ENCODE measurements at places on chromosomes 2 and 18.

GRCh38 chr18:10041180-10041579 is 127.4 kb downstream of the VAPA start:
- H3K27me3 ChIP-seq = peaks cover 3% of the 10 kb centered on the region
- H3K4me3 ChIP-seq = no peak overlapping the region
- no peak for DNase-seq
- no peaks in the 10 kb centered on the region for H3K4me1 ChIP-seq

DNA sequence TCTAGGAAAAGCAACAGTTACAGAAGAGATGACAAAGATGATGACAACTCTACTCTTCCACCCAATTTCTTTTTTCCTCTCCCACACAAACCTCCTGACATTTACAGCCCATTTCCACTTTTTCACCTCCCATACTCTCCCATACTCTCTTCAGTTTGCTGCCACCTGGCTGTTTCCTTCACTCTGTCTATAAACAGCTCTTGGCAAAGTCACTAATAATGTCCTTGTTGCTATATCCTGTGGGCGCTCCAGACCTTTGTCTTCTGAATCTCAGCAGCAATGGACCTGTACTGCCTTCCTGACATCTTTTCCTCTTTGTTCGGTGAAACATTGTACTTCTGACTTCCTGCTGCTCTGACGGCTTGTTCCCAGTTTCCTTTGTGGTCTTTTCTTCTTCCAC is 60.7 kb upstream of the CAVIN2 start:
- no peaks in the 10 kb centered on the region for H3K36me3 ChIP-seq
- H3K4me1 ChIP-seq = no peaks in the 10 kb centered on the region
- H3K27ac ChIP-seq = no peak overlapping the region
- no peak overlapping the region for H3K4me3 ChIP-seq
- peaks cover 3% of the 10 kb centered on the region for H3K27me3 ChIP-seq

- no peak overlapping the region for H3K27ac ChIP-seq
- peaks cover 3% of the 10 kb centered on the region for H3K27me3 ChIP-seq
- no peak for DNase-seq
- no peak overlapping the region for H3K4me3 ChIP-seq
Observed at GRCh38 chr2:37375741-37376288, 31.4 kb downstream of the QPCT start.

GRCh38 chr2:230922951-230923717 is 1.9 kb downstream of the GPR55 start:
- H3K36me3 ChIP-seq = no peaks in the 10 kb centered on the region
- DNase-seq = no peak
- peaks cover 17% of the 10 kb centered on the region for H3K27me3 ChIP-seq
- H3K4me1 ChIP-seq = no peaks in the 10 kb centered on the region
- H3K27ac ChIP-seq = no peak overlapping the region
- no peak overlapping the region for H3K4me3 ChIP-seq

- DNase-seq = no peak
- peaks cover 48% of the 10 kb centered on the region for H3K4me1 ChIP-seq
- no peaks in the 10 kb centered on the region for H3K36me3 ChIP-seq
- no peak overlapping the region for H3K27ac ChIP-seq
- H3K4me3 ChIP-seq = no peak overlapping the region
- H3K27me3 ChIP-seq = no peaks in the 10 kb centered on the region
Observed at GRCh38 chr2:25290811-25291495, 50.8 kb downstream of the DNMT3A start.

- no peak for DNase-seq
- no peaks in the 10 kb centered on the region for H3K27me3 ChIP-seq
- H3K4me1 ChIP-seq = no peaks in the 10 kb centered on the region
- peaks cover 6% of the 10 kb centered on the region for H3K36me3 ChIP-seq
Observed at GRCh38 chr18:3118195-3119010, 101.4 kb downstream of the MYOM1 start.
